SK-N-SH treated with all-trans-retinoic acid at 6 μM for 48 hours (cell line): ENCODE measurements at places on chromosomes 5 and 9.

DNA sequence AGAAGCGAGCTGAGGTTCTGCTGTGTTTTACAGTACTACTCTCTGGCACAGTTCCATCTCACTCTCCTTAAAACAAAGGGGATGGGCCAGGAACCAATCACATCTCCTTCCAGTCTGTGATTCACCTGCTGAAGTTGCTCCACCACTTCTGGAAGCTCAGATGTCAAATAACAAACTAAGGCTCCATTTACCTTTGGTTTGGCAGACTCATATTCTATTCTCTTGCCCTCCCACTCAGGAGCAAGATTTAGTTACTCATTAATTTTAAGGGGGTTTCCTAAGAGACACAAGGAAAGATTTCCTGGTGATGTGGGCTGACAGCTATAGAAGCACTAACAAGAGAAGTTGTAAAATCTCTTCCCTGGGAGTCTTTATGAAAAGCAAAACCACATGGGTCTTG is 37.8 kb upstream of the KIF2A start:
- ATAC-seq, result no peak

GRCh38 chr5:79875230-79875629 is 115.8 kb downstream of the MTX3 start:
- ATAC-seq, result no peak

GRCh38 chr9:33142535-33142934 is 24.6 kb downstream of the B4GALT1 start:
- no peak for ATAC-seq

DNA sequence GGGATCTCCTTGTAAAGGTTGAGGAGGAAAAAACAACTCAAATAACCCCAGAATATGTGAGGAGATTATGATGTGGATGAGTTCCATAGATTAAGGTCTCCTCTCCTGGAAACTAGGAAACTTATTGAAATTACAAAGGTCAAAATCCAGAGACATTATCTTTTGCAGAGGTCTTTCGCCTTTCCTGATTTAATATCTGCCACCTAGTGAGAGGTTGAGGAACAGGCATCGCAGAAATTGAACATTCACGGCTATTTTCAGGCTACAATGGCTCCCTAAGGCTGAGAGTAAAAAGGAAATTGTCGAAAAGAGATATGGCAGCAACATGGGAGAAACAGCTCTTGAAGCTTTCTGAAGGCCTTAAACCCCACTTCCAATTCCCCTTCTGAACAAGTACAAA is 127.5 kb upstream of the PLCXD3 start:
- no peak for ATAC-seq

- no peak for ATAC-seq
Measured at GRCh38 chr5:41532485-41532884, 22.1 kb upstream of the PLCXD3 start.

DNA sequence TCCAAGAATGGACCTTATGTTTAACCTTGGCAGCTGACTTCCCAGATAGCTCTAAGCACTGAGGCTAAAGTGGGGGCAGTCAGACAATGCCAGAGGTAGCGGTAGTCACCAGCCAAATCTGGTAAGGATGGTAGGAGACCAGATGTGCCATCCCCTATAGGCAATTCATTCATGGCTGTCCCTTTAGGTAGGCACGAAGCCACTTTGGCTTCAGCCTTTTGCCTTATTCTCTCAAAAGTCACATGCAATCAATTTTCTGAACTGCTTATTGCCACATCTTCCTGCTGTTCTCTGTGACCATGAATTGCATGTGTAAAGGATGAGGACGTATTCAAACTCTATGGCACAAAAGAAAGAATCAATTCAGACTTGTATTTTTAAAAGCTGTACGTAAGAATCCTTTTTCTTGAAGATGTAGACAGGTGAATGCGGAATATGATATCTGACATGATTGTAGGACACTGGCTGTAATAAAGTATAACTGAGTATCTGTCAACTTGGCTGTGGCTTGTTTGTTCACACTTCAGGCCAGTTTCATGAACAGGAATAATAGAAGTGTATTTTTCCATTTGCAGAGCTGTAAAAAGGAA is 611.7 kb downstream of the NR2F1-AS1 start:
- no peak for ATAC-seq

DNA sequence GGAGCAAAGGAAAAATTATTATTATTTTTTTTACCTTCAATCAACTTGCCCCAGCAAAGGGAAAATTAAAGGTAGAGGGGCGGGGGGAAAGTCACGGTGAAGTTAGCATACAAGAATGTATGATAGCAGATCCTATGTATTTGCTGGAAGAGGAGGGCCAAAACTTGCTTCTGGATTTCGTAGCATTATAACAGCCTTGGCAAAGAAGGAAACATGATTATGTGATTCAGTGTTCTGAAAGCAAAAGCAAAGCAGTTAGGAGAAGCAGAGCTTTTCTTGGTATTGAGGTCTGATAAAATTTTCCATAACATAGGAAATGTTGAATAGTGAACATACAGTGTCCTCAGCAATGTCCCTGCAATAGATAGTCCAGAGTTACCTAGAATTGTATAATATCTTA is 32.4 kb downstream of the MAST4 start:
- no peak for ATAC-seq

DNA sequence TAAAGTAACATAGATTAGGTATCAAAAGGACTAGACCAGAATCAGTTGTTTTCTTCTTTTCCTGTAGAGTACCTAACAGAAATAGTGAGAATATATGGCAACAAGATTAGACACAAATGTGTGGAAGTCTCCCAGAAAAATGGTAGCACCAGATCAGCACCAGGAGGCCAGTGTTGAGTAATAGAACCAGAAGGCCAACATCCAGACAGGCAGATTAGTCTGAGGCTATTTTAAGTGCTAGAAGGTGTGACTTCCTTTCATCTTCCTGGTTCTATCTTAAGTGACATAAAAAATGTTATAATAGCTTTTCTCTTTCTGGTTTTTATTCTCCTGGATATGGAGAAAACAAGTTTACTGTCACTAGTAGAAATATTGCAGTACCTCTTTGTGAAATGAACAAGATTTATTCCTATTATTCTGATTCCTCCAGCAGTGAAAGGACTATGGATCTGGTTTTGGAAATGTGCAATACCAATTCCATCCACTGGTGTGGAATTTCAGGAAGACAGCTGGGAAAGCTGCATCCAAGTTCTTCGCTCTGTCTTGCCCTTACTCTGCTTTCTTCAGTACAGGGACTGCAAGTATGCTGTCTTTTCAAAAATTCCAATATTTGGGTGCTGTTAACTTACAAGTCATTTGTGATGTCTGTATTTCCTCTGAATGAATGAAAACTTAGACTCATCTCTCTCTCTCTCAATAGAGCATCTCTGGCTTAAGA is 39.1 kb downstream of the SHLD3 start:
- peak; percentile 90 for ATAC-seq

- ATAC-seq, result no peak
Measured at GRCh38 chr9:119951090-119951489, 581.9 kb upstream of the BRINP1 start.

- ATAC-seq, result no peak
Measured at GRCh38 chr9:130345009-130345896, 79.7 kb downstream of the HMCN2 start.

GRCh38 chr9:37425298-37425752 is 2.8 kb downstream of the GRHPR start:
- no peak for ATAC-seq
